ENCODE measurements at places on chromosomes 3 and 15. TPM values are rescaled to one million over a fixed set of nuclear protein-coding genes. Genes with fewer than 3 reads are reported as not detected.

- no peak for DNase-seq
These were observed 189.7 kb downstream of the OPA1 start for GRCh38 chr3:193782747-193783146.

GRCh38 chr3:18586076-18586475 lies 160.9 kb upstream of the SATB1 start:
- no peak for DNase-seq

The SLC22A13 gene
- not detected for total RNA-seq

The MAPK6 gene
- total RNA-seq = 17.6 TPM

The STRA6 gene
- total RNA-seq = not detected
